Skeletal muscle cell (primary cell): ENCODE measurements at places on chromosomes 7 and 10.

DNA sequence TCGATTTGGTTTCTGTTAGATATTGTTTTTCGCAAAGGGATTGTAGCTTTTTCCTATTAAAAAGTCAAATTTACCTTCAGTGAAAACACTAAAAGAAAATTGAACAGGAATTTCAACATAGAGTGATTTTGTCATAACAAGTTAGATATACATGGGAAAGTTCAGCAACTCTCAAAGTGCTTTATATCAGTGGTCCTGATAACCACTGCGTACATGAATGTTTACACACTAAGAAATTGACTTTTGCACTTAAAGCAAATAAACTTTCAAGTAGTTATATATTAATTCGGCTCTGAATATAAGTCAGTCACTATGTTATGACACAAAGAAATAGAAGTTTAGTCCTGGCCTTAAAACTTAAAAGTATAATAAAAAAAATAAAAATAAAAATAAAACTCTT, 101.3 kb upstream of the DKK1 start:
- no peak for DNase-seq

- peak; percentile 96 for DNase-seq
Measured at GRCh38 chr10:35300063-35300699, 36.1 kb upstream of the CCNY start.

DNA sequence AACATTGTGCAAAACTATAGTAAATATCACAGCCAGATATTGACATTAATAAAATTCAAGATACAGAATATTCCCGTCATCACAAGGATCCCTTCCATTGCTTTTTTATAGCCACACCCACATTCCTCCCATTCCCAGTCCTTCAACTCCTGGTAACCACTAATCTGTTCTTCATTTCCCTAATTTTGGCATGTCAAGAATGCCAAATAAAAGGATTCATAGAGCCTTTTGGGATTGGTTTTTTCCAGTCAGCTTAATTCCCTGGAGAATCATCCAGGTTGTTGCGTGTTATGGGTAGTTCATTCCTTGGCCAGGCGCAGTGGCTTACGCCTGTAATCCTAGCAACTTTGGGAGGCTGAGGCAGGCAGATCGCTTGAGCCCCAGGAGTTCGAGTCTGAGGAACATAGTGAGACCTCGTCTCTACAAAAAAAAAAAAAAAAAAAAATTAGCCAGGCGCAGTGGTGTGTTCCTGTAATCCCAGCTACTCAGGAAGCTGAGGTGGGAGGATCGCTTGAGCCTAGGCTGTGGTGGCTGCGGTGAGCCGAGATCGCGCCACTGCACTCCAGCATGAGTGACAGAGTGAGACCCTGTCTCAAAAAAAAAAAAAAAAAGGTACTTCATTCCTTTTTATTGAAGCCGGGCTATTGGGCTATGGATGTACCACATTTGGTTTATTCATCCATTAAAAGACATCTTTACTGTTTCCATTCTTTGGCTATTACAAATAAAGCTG, 2.7 kb downstream of the OGDH start:
- no peak for DNase-seq

GRCh38 chr10:103932971-103933370, 15.0 kb upstream of the STN1 start:
- DNase-seq = no peak

DNA sequence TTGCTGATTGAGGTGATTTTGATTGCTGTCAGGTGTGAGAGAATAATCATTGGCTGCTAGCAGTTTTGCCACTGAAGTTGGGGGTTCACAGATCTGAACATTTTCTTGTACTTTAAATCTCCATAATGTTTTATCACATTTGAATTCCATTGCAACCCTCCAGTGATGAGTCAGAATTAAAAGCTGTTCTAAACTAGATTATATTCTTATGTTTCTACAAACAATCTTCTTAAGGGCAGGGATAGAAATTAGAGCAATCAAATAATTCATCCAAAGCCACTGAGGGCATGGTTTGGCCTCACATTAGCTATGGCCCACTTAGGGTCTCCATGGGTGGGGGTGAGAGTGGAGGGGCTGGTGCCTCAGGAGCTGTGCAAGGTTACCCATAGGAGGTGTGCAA, 53.0 kb upstream of the RPA3 start:
- DNase-seq = no peak

GRCh38 chr7:893686-894085, 17.3 kb downstream of the GET4 start:
- no peak for DNase-seq

- DNase-seq = no peak
Measured at GRCh38 chr10:91287912-91288311, 67.4 kb downstream of the PCGF5 start.

DNA sequence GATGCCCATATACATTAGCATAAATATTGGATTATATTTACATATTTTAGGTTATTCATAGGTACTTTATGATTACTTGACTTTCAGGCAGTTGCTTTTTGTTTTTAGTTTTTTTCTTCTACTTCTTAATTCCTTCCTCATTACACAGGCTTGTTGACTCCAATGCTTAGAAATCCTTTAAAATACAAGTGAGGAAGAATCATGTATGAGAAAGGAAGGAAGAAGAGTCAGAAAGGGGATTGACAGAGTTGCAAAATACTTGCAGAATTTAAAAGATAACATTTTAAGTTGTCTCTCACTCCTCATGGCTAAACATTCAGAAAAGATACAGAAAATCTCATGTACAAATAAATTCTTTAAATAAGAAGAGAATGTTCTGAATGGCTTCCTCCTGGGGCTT, 61.9 kb downstream of the ATXN7L1 start:
- no peak for DNase-seq

DNA sequence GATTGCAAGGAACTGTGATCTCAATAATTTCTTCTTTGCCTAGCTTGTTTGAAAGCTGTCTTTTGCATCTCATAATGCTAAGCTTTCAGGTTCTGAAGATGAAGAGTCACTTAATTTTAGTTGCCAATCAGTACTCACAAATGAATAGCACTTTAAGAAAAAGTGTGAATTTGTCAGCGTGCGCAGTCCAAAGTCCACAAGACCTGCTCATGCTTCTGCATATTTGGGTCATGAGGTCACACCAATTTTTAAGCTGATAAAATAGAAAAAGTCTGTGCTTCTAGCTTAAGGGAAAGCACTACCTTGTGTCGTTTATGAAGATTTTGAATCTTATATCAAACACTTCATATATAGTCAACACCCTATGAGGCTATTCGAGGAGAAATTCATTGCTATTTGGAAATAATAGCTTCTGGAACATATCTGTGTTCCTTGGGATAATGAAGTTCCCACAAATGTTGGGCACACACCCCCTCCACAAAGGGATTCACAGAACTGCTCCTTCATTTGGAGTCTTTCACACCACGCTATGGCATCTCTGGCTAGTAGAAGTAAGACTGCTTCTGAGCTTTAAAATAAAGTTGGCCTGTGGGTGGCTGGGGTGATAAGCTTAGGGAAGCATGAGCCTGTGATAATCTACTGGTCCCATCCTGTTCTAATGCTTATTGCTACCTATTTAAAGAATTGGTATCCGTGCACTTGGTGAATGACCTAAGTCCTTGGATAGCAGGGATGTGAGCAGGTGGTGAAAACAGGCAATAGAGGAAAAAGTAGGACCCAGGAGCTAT, 33.3 kb downstream of the A1CF start:
- no peak for DNase-seq

GRCh38 chr10:131123496-131123895, 188.0 kb downstream of the TCERG1L start:
- DNase-seq = no peak

- no peak for DNase-seq
Measured at GRCh38 chr10:74024600-74024999, 26.7 kb downstream of the VCL start.

DNA sequence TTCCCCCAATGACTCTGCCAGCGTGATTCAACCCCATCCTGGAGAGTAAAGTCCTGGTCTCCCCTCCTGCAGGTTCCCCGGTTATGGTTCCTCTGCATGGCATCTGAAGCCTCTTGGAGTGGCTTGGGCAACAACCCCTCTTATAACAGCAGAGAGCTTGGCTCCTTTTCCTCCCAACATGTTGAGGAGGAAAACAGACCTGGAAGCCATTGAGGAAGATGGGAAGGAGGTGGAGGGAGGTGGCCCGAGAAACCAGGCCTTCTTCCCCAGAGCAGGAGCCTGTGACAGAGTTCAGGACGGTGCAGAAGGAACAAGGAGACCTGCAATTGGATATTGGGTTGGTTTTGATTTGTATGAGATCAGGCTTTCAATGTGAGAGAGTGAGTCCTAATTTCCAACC, 184.0 kb upstream of the ADCY1 start:
- DNase-seq = no peak

DNA sequence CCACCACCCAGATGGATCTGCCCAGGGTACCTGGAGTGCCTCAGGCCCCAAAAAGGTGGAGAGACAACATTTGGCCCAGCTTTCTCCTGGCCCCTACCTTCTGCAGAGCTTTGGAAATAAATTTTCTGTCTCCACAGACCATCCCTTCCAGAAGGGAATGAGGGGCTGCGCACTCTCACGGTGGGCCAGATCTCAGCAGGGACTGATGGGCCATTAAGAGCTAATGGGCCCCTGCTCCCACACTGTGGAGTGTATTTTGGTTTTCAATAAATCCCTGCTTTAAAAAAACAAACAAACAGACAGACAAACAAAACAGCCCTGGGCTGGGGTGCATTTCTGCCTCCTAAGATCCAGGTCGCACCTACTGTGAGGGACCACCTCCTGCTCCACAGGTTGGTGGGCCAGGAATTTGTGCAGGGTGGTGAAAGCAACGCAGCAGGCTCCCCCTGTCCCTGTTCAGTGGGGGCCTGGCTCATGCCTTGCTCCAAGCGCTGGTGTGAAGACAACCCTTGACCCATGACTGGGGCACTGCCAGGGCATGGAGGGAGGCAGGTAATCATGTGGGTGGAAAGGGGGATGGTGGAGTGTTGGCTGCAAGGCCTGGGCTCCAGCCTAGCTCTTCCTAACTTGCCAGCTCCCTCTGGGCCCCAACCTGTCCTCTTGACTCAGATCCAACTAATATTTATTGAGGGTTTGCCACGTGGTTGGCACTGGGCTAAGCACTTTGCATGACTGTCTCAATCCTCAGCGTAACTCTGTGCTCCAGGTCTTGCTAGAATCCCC, 88.5 kb downstream of the COL13A1 start:
- no peak for DNase-seq

GRCh38 chr10:70714245-70714644, 41.9 kb downstream of the ADAMTS14 start:
- DNase-seq = no peak

DNA sequence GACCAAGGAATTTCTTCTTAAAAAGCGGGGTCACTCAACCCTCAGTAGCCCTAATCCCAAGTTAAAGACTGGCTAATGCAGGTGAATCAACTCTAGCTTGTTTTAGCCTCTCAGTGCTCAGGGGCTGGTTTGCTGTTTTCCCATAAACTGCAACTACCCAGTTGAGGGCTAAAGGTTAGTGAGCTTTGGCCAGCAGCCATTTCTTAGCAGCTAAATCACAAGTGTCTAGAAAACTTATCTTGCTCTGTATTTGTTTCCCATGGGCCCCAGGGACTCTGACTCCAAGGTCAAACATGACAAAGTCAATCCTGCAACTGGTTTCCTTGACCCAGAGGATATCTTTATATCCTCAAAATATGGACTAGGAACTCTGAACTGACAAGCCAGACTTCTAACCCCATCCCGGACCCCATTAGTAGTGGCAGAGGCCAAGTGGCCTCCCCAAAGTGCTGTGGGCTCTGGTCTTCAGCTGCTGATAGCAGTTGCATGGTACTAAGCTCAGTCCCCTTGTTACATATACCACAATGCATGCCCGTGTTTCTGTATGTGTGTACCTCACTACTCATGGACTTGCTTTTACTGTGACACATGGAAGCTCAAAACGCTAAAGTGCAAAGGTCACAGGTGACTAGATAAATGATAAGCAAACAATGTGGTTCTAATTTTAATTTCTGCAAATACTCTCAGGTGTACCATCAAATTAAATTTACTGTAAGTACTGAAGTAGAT, 793.0 kb upstream of the IGFBP3 start:
- DNase-seq = no peak

- no peak for DNase-seq
Measured at GRCh38 chr10:47322300-47323061, at the start of gene GDF2. Gene GDF2 (plus strand): TSS chr10:47322454. CDS start chr10:47322669, 215 bp downstream.

GRCh38 chr10:73000973-73001372, 46.4 kb upstream of the PLA2G12B start:
- DNase-seq = no peak

DNA sequence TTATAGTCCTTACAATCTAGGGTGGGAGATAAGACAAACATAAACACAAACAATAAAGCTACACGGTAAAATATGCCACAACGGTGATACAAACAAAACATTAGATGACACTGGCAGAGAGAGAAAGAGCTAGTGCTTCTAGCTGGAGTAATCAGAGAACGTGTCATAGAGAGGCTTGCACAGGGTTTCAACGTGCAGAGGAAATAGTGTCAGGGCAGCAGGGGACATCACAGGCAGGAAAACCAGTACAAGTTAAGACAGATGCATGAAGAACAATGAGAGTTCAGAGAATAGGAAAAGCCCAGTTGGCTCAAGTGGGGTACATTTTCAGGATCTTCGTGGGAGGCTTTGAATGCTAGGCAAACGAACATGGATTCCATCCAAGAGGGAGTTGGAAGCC, 91.4 kb downstream of the ZNF438 start:
- no peak for DNase-seq

GRCh38 chr7:46288861-46289260, 367.8 kb upstream of the IGFBP3 start:
- DNase-seq = no peak

GRCh38 chr10:116429288-116429977, 1.8 kb downstream of the PNLIPRP3 start:
- DNase-seq = no peak

DNA sequence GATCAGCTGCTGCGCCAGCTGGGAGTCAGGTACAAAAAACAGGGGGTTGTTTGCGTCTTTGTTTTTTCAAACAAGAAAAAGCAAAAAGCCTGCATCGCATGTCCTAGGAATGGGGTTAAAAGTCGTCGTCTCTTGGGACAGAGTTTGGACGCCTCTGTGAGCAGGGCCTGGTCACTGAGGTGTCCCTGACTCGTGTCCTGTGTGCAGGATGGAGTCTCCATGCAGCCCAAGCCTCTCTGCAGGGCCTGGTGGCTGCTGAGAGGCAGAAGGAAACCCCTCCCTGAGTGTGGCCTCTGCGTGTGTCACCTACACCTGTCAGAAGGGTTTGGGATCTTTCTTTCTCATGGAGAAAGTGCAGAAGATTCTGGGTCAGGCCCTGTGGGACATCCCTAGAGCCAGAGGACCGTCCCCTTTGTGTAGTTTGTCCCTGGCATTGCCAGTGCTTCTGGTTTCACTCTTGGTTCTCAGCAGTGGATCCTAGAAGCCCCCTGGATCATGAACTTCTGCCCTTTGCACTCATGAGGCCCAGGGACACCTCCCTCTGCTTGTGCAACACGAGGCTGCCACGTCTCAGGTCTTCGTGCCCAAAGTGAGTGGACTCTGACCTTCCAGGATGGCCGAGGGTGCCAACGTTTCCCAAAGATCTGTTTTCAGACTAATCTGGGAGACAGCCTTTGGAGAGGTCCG, 75.0 kb downstream of the PRKAG2 start:
- no peak for DNase-seq

- no peak for DNase-seq
Measured at GRCh38 chr7:80374321-80374720, 137.5 kb downstream of the GNAT3 start.

GRCh38 chr7:84251277-84251781, 56.7 kb upstream of the SEMA3A start:
- peak; percentile 85 for DNase-seq

GRCh38 chr10:11091517-11092102, 73.9 kb downstream of the CELF2 start:
- DNase-seq = no peak

GRCh38 chr10:75640381-75640780, 209.0 kb downstream of the LRMDA start:
- no peak for DNase-seq
